GM18507 (cell line): ENCODE measurements at places on chromosomes 3 and 15.

DNA sequence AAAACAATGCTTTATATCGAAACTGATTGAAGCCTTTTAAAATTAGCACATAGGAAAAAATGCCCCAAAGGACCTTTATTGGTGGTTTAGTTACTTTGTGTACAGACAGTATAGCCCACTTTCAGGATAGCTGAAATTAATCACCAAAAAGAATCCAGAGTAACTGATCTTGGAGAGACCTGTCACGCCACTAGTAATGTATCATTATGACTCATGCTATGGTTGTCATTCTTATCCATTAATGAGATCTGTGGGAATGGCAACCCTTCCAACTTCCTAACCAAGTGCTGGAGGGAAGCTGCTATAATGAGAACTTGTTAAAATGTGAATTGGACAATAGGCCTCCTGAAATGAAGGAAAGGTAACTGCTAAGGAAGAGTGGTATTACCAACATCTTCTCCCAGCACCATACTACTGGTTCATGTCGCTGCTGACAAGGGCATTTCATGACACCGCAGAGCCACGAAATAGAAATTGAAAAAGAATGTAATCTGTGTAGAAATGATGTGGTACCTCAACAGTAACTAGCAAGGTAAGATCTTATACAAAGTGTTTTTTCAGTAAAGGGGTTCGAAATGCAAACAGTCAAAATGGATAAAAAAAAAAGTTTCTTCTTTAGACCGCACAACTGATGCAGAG lies 7.1 kb upstream of the EMC4 start:
- no peak for DNase-seq

DNA sequence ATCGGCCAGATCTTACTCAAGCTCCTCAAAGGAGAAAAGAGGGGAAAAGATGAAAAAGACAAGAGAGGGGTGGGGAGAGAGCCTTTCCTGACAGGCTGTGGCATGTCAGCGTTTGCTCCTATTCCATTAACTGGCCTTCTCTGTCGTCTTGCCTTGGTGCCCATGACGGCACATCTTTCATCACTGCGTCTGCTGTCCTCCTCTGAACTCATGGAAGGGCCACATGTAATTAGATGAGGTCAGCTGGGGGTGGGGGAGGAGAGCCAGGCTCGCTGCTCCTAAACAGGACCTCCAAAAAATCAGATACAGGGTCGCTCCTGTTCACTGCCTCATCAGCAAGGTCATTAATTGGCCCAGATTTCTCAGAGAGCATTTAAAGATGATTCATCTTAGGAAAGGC lies 49.7 kb downstream of the LRTM1 start:
- DNase-seq: no peak

DNA sequence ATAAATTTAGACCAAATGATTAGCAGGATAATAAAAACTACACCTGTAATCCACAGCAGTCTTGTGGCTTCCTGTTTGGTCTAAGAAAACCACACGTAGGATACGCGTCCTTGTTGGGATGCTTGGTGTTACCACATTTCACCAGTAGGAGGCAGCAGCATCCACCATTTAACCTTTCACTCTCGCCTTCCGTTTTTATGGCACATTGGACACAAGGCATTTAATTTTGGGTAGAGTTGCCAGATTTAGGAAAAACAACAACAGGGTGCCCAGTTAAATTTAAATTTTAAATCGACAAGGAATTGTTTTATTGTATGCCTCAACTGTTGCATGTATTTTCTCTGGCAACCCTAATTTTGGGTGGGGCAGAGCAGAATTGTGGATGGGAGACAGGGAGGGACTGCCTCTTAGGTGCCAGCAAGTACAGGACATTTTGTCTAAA lies 6.3 kb downstream of the LRRC31 start:
- DNase-seq: peak; percentile 32

- DNase-seq: no peak
These were observed 1.5 kb downstream of the RBP1 start for GRCh38 chr3:139537795-139538621.

DNA sequence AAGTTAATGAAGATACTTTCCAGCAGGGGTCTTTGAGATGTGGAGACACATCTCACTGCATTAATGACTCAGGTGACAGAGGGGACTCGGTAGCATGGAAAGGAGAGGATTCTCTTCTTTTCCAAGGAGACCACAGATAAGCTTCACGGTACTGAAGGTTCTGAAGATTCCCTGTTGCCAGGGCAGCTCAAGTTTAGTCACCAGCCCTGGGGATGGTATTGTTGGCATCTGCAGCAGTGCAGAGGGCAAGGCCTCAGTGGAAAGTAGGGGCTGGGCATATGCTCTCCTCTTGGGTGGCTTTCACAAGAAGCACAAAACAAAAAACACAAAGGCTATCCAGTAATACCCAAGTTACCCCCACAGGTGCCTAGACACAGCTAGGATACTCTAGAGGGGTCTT lies 38.0 kb upstream of the MRPL3 start:
- no peak for DNase-seq

GRCh38 chr3:194989241-194989640 lies 281.7 kb downstream of the XXYLT1 start:
- DNase-seq: no peak

- no peak for DNase-seq
These were observed 155.2 kb upstream of the EOMES start for GRCh38 chr3:27877061-27878013.

DNA sequence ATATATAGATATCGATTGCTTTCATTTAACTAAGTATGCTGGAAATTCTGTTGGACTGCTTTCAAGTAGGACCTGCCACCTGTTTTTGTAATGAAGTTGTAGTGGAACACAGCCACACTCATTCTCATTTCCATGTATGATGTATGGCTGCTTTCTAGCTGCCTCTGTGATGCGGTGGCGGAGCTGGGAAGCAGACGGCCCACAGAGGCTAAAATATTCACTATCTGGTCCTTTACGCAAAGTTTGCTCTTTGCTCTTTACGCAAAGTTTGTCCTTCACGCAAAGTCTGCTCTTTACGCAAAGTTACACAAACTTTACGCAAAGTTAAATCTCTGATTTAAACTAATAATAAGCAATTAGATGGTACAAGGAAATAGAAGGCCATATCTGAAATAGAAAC lies 91.5 kb downstream of the DLG1 start:
- no peak for DNase-seq

GRCh38 chr15:64474846-64475245 lies 14.5 kb downstream of the ZNF609 start:
- DNase-seq: no peak

GRCh38 chr3:43176666-43177065 lies 70.8 kb upstream of the POMGNT2 start:
- DNase-seq: no peak

DNA sequence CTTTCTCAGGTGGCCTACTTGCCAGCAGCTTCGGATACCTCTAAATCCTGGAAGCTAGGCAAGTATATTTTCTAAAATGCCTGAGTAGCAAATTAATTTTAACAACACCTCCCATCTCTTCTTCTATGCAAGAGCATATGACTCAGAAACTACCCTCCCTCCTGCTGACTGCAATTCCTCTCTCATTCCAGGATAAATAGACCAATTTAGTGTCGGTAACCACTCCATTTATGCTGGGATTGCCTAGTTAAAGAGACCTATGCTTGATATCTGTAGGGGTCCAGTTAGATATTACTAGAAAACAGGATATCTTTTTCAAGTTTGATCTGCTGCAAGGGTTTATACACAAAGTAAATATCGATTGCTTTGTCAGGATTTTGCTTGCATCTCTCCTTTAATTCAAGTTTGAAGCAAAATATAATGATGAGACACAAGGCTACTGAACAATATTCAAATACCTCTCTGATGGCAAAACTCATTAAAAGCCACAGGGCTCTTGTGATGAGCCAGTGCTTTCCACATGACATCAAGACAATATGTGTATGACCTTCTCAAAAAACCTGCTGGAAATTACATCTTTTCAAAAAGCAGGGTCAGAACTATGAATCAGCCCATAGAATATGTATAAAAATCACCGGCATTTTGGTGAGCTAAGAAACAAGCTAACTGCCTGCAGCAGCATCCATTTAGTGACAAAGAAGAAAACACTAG lies 491.6 kb upstream of the NECTIN3 start:
- no peak for DNase-seq

- DNase-seq: no peak
These were observed 45.4 kb upstream of the TERB2 start for GRCh38 chr15:44910981-44911625.

- no peak for DNase-seq
These were observed 146.1 kb downstream of the DPH6 start for GRCh38 chr15:35399901-35400300.

GRCh38 chr15:49273734-49274318 lies 103.8 kb downstream of the GALK2 start:
- no peak for DNase-seq

- DNase-seq: no peak
These were observed at the start of gene CTXND1 for GRCh38 chr15:80252121-80252518. Gene CTXND1 (minus strand): TSS chr15:80252213. CDS start chr15:80201949, 50,264 bp downstream.

DNA sequence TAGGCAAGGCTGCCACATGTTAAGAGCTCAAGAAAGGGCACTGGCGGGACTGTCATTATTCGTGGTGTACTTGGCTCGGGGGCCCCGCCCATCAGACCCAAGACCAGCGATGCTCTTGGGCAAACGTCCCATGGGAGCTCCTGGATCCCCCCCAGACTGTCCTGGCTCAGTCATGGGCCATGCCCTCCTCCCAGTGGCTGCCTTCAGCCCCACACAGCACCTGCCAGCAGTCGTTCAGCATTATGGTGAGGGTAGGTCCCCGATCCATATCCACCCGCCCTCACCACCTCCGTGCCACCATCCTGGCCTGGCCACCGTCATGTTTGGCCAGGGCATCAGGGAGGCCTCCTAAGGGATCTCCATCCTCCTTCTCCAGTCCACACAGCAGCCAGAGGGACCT lies 51.4 kb upstream of the IQSEC1 start:
- DNase-seq: no peak

DNA sequence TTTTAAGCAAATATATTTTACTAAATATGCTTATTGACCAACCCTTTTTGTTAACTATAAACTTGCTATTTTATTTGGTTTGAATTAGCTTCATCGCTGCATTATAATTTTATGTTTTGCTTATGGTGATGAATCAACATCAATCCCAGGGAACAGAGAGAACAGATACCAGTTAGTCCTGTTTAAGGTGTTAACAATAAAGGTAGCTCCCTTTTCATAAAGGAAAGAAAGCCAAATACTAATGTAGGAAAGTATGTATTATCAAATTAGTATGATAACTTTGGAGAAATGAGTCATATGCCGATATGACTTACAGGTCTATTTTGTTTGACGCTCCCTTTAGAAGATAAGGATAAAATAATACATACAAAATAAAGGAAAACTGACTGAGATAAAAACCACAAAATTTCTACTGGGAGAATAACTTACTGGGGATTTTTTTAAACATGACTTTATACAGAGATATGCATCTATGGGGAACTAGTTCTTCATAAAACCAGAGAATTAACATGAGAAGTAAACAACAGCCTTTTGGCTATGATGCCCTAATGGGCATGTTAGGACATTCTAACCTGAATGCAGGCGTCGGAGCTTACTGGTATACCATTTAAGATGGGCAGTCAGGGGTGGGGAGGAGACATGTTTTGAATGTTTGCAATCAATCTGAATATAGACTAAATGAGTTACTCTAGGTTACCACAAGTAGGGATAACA lies 4.5 kb downstream of the OR5K2 start:
- no peak for DNase-seq

- DNase-seq: no peak
These were observed 43.5 kb upstream of the ALCAM start for GRCh38 chr3:105323274-105323599.

GRCh38 chr3:129240436-129240835 lies 9.0 kb upstream of the COPG1 start:
- DNase-seq: no peak

GRCh38 chr3:157142315-157142714 lies 17.6 kb downstream of the CCNL1 start:
- no peak for DNase-seq

- peak; percentile 30 for DNase-seq
These were observed 240.7 kb downstream of the SHOX2 start for GRCh38 chr3:157865352-157866000.

DNA sequence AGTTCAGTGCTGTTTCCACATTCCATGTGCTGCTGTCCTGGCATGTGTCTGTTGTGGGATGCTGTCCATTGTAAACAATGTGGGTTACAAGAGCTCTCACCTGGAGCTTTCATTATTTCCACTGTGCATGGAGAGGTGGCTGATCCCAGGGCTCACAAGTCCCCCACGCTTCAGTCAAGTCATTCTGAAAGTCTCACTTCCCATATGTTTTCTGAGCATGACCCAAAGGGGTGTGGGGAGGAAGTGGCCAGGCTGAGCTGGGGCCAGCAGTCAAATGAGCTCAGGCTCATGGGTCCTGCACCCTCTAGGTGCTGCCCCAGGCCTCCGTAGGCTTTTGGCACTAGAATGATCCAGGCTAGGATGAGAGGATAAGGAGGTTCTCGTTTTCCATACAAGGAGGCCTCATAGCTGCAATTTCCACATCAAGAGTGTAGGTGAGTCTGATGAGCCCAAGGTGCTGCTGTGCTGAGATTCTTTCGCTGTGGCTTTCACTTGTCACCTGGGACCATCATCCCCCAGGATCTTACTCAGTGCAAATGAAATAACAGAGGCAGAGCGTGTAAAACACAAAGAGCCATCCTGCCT lies 22.0 kb downstream of the STARD5 start:
- DNase-seq: peak; percentile 51

DNA sequence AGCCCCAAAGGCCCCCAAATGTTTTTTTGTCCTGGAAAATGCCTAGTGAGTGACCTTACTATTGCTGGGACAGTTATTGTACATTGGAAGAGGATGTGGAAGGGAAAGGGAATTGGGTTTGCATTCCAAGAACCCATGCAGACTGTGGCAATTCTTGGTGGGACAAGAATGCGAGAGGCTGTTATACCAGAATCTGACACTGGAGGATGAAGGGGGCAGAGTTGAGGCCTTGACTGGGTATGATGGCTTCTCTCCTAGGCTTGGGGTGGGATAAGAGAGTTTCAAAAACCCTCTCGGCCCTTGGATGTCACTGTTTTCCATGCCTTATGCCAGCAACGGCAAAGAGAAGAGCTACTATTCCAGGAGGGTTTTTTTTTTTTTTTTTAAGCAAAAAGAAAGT lies 25.3 kb downstream of the IL16 start:
- DNase-seq: no peak

GRCh38 chr3:128408693-128409623 lies 57.7 kb downstream of the DNAJB8 start:
- DNase-seq: no peak

GRCh38 chr15:67413770-67414390 lies 107.1 kb upstream of the C15orf61 start:
- no peak for DNase-seq

DNA sequence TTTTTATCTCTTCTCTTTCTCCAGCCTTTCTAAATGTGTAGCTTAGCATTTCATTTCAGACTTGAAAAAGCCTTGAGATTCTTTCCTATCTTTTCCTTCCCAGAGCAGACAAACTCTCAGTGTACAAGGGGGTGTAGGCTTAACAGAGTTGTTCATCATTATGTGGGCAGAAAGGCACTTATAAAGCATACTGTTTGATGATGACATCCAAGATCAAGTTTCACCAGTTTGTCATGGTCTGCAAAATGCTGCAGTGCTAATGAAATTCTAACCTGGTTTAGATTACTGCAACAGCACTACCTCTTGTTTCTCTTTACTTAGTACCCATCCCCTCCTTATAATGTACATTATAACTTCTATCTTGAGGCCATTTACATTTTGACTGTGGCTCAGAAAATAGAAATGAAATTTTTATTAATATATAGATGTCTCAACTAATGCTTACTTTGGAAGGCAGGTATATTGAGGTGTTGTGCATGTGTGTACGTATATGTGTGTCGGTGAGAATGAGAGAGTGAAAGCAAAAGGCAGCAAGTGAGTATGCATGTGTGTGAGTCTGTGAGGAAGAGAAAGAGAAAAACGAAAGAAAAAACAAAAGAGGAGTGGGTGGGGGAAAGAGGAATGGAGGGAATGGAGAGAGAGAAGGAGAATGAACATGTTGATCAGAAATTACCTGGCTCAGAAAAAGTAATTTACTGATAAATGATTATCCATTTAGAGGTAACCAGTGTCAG lies 1043.6 kb downstream of the TUSC7 start:
- no peak for DNase-seq
